Putamen (tissue), 1 donor: ENCODE measurements at places on chromosomes 7 and 10.

- DNase-seq: no peak
Observed at GRCh38 chr10:103145860-103146466, 47.1 kb downstream of the NT5C2 start.

DNA sequence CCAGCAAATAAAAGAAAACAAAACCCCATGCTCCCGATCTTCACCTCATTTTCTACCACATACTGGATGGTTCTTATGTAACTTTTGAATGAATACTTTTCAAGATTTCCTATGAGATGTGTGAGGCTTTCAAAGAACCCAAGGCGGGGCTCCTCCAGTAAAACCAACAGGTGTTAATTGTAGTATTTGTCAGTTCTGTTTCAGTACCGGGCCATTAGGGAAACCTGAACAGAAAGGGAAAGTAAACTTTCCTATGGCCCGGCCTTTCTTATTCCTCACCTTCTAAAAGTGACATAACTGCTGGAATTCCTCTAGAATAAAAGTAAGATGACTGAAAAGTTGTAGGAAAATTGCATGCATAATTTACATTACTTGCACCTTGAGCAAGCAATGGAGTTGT, 672.9 kb downstream of the MAGI2 start:
- no peak for DNase-seq

GRCh38 chr7:100991631-100992030, 22.3 kb downstream of the MUC12 start:
- no peak for DNase-seq

DNA sequence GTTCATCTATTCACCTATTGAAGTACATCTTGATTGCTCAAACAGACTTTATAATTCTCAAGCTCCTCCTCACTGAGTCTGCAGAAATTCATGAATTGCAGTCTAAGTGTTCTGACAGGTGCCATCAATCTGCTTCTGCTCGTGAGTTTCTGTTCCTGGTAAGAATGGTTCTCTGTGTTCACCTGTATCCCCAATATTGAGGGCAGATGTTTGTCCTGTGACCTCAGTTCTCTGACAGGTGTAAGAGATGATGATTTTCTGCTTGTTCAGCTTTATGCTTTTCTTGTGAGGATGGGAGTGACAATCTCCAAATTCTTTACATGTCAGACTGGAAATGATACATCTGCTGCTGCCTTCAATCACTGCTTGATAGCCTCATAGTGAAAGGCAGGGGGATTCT, 736.9 kb upstream of the COBL start:
- no peak for DNase-seq

DNA sequence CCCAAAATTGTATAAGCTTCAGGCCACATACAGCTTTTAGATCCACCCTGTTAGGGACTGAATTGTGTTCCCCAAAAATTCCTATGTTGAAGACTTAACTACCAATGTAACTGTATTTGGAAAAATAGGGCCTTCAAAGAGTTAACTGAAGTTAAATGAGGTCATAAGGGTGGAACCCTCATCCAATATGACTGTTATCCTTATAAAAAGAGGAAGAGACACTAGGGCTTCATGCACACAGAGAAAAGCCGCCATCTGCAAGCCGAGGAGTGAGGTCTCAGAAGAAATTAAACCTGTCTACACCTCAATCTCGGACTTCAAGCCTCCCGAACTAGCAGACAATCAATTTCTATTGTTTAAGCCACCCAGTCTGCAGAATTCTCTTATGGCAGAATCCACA, 317.9 kb upstream of the NFE2L3 start:
- no peak for DNase-seq

GRCh38 chr10:44154956-44155355, 229.9 kb downstream of the CXCL12 start:
- DNase-seq: no peak

- DNase-seq: no peak
Observed at GRCh38 chr10:70899096-70899495, 10.7 kb upstream of the PCBD1 start.
